Left lung (tissue), 14 donors: ENCODE measurements at places on chromosomes 2 and 18. TPM values are rescaled to one million over a fixed set of nuclear protein-coding genes. Genes with fewer than 3 reads are reported as not detected.

The GPR155 gene
- 6.9 TPM for total RNA-seq

GRCh38 chr2:173891315-173892037 is 73.7 kb downstream of the SP3 start:
- DNase-seq: no peak
- H3K4me3 ChIP-seq: no peak overlapping the region
- H3K27me3 ChIP-seq: no peaks in the 10 kb centered on the region
- H3K27ac ChIP-seq: no peak overlapping the region

The ZC3H6 gene
- total RNA-seq: 8.7 TPM

GRCh38 chr2:40394031-40394430 is 57.9 kb downstream of the SLC8A1 start:
- peaks cover 28% of the 10 kb centered on the region for H3K4me1 ChIP-seq
- peak overlapping the region; percentile 77 for H3K27ac ChIP-seq
- no peaks in the 10 kb centered on the region for H3K36me3 ChIP-seq
- no peak overlapping the region for H3K4me3 ChIP-seq
- no peaks in the 10 kb centered on the region for H3K27me3 ChIP-seq

The TUBA4B gene
- total RNA-seq: not detected

- no peak for DNase-seq
- H3K36me3 ChIP-seq: no peaks in the 10 kb centered on the region
- no peaks in the 10 kb centered on the region for H3K4me1 ChIP-seq
- no peak overlapping the region for H3K4me3 ChIP-seq
- no peaks in the 10 kb centered on the region for H3K27me3 ChIP-seq
Measured at GRCh38 chr2:20171445-20171977, 53.4 kb downstream of the SDC1 start.

- DNase-seq: no peak
- no peaks in the 10 kb centered on the region for H3K36me3 ChIP-seq
- no peak overlapping the region for H3K27ac ChIP-seq
- no peak overlapping the region for H3K4me3 ChIP-seq
- no peaks in the 10 kb centered on the region for H3K27me3 ChIP-seq
- H3K4me1 ChIP-seq: peaks cover 4% of the 10 kb centered on the region
Measured at GRCh38 chr2:202718614-202719013, 83.8 kb downstream of the FAM117B start.

DNA sequence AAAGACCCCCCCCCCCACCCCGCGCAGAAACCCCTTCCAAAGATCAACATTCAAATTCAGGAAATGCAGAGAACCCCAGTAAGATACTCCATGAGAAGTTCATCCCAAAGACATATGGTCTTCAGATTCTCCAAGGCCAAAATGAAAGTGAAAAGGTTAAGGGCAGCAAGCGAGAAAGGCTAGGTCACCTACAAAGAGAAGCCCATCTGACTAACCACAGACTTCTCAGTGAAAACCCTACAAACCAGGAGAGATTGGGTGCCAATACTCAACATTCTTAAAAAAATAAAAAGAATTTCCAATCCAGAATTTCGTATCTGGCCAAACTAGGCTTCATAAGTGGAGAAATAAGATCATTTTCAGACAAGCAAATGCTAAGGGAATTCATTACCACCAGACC is 175.2 kb downstream of the RND3 start:
- no peaks in the 10 kb centered on the region for H3K36me3 ChIP-seq
- no peak overlapping the region for H3K4me3 ChIP-seq
- H3K27ac ChIP-seq: no peak overlapping the region
- no peaks in the 10 kb centered on the region for H3K27me3 ChIP-seq
- no peaks in the 10 kb centered on the region for H3K4me1 ChIP-seq

The IL36RN gene
- not detected for total RNA-seq

- H3K27me3 ChIP-seq: no peaks in the 10 kb centered on the region
- H3K4me3 ChIP-seq: no peak overlapping the region
- no peaks in the 10 kb centered on the region for H3K36me3 ChIP-seq
Measured at GRCh38 chr2:64963719-64964118, 25.5 kb upstream of the SLC1A4 start.

DNA sequence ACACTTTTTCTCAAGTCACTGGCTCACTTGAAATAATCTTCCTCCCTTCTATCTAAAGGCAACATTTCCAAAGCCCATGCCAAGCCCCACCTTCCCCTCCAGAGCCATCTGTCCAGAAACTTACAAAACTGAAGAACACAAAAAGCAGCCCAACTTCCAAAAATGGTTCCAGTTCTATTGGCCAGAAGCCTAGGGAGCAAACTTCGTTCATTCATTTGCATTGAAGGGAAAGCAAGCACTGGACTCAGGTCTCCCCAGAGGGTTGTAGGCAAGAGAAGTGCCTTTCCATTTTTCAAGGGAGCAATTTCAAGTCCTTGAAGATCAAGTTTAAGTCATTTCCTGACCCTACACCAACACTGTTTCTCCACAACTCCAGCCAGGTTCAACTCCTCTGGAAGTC is 585.0 kb downstream of the BCL11A start:
- no peak overlapping the region for H3K4me3 ChIP-seq
- H3K36me3 ChIP-seq: no peaks in the 10 kb centered on the region
- no peak for DNase-seq
- no peaks in the 10 kb centered on the region for H3K27me3 ChIP-seq
- H3K27ac ChIP-seq: no peak overlapping the region

The CACNB4 gene
- 6.8 TPM for total RNA-seq

The ICA1L gene
- total RNA-seq: 2.6 TPM

- no peak overlapping the region for H3K4me3 ChIP-seq
- no peak overlapping the region for H3K27ac ChIP-seq
- DNase-seq: no peak
- H3K36me3 ChIP-seq: no peaks in the 10 kb centered on the region
Measured at GRCh38 chr2:584863-585823, 92.1 kb downstream of the TMEM18 start.

DNA sequence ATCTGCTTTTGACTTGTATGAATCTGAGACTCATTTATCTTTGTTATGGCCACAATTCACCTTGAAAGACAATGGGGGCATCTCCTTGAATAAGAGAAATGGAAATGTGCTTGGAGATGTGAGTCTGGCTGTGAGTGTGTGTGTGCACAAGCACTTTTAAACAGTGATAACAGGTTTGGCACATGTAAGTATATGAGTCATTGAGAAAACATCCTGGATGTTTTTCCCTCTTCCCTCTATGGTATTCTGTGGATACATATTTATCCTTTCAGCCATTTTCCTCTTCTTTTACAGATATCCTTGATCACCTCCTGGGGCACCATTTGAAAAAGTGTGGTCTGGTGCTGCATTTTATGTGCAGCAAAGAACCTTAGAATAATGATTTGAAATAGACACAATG is 317.3 kb upstream of the THUMPD2 start:
- DNase-seq: no peak
- H3K36me3 ChIP-seq: no peaks in the 10 kb centered on the region
- H3K27me3 ChIP-seq: no peaks in the 10 kb centered on the region
- H3K27ac ChIP-seq: no peak overlapping the region
- no peak overlapping the region for H3K4me3 ChIP-seq

The LIMS4 gene
- total RNA-seq: 2.0 TPM

The RGPD3 gene
- 0.17 TPM for total RNA-seq

The RAX gene
- total RNA-seq: not detected

DNA sequence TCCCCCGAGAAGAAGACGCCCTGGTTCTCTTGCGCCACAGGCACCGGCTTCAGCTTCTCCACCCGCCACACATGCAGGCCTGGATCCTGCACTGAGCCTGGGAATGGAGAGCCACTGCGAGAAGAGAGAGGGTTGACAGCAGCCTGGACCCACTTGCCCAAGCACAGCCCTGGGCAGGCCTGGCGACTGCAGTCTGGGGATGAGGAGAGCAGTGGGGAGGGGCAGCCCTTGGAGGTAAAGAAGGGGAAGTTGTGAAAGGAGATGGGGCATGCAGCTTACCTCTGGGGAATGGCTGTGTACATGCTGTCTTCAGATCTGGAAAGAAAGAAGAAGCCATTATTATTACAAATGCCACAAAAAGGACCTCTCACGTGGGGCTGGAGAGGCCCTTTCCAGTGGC is 8.3 kb downstream of the CAPG start:
- H3K4me1 ChIP-seq: peaks cover 37% of the 10 kb centered on the region
- H3K27me3 ChIP-seq: no peaks in the 10 kb centered on the region
- H3K36me3 ChIP-seq: no peaks in the 10 kb centered on the region
- no peak overlapping the region for H3K4me3 ChIP-seq
- H3K27ac ChIP-seq: peak overlapping the region; percentile 39
- no peak for DNase-seq

- no peak for DNase-seq
- no peaks in the 10 kb centered on the region for H3K36me3 ChIP-seq
- H3K27me3 ChIP-seq: no peaks in the 10 kb centered on the region
- peaks cover 15% of the 10 kb centered on the region for H3K4me1 ChIP-seq
- H3K4me3 ChIP-seq: no peak overlapping the region
Measured at GRCh38 chr2:109217362-109218086, 88.5 kb downstream of the SH3RF3 start.

The AKAIN1 gene
- total RNA-seq: not detected

DNA sequence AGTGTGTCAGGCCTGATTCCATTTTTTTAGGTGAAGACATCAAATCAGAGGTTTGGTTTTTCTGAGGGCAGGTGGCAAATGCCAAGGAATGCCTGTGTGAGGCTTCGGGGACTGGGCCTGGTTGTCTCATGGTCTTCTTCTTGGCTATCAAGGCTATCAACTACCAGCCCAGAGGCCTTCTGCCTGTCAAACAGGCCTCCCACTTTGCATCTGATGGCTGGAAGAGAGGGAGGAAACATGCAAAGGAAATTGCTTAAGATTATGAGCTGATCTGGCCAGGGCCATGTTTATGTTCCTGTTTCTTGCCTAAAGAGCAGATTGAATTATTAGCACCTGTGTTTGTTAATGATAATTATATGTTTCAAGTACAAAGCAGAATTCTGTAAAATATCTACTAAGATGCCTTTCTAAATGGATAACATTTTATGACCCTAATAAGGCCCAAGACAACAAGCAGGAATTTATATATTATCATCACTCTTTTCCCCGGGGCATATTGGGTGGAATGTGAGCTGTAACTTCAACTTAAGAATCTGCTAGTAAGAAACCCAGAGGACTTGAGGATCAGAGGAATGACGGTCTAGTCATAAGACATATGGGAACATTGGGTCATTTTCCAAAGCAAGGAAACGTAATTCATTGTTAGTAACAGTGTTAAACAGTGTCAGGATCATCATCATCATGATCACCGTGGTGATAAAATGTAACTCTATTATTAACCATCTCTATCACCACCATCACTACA is 123.2 kb downstream of the LYPD6B start:
- H3K27me3 ChIP-seq: no peaks in the 10 kb centered on the region
- H3K4me1 ChIP-seq: no peaks in the 10 kb centered on the region
- no peak for DNase-seq
- no peak overlapping the region for H3K27ac ChIP-seq

DNA sequence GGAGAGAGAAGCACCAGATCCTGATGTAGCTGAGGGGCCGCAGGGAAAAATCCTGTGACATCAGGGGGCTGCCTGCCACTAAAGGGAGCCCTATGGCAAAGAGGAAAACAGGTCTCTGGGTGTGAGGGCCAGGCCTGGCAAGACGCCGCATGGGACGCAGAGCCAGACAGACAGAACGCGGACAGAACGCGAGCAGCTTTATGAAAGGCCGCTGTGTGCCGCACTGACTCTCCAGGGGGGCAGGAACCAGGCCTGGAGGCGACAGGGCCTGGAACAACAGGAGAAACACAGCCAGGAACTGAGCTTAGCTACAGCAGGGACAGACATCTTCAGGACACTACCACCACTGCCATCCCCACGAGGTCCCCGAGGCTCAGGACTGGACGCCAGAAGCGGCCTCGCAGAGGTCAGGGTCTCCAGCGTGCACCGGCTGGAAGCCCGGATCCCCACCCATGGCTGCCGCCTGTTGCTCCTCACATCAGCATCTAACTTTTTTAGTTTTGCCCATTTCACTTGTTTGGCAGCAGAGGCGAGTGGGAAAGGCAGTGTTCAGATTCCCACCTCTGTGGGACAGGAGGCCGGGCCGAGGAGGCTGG is 131.6 kb downstream of the VAPA start:
- DNase-seq: no peak
- no peak overlapping the region for H3K4me3 ChIP-seq
- no peaks in the 10 kb centered on the region for H3K27me3 ChIP-seq
- H3K4me1 ChIP-seq: no peaks in the 10 kb centered on the region
- no peak overlapping the region for H3K27ac ChIP-seq
- H3K36me3 ChIP-seq: no peaks in the 10 kb centered on the region

DNA sequence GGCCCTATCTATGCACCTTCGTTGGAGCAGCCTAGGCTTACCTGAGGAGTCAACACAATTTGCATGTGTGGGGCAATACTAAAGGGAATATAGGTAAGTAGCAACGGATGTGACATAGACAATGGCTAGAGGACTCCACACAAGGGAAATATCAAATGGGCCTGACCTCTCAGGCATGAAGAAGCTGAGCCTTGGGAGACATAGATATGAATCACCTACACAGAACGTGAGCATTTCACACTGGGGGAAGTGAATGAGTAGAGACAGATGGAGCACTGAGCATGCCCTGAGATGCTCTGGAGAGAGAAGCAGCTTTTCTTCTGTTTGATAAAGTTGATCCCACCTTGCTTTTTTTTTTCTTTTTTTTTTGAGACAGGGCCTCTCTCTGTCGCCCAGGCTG is 97.9 kb downstream of the ATL2 start:
- no peak overlapping the region for H3K27ac ChIP-seq
- H3K4me3 ChIP-seq: no peak overlapping the region
- peaks cover 6% of the 10 kb centered on the region for H3K4me1 ChIP-seq
- DNase-seq: no peak
- H3K27me3 ChIP-seq: no peaks in the 10 kb centered on the region

The ST8SIA5 gene
- 0.31 TPM for total RNA-seq

DNA sequence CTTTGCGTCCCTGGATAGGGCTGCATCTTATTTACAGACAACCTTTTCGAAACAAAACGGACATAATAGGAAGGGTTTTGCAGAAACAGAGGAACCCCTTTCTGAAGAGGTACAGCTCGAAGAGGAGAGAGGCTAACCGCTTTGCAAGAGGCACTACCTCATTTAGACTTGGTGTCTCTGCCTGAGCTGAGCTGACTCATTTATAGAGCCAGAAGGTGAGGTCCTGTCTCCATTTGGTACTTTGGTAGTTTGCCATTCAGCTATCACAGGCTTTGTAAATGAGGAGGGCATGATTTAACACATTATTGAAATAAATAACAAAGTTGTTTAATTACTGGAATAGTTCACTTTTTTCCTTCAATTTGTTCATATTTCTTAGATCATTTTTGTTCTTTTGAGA is 2.2 kb upstream of the NXPH2 start:
- H3K27ac ChIP-seq: no peak overlapping the region
- DNase-seq: no peak
- peaks cover 54% of the 10 kb centered on the region for H3K27me3 ChIP-seq
- H3K4me1 ChIP-seq: peaks cover 12% of the 10 kb centered on the region
- no peak overlapping the region for H3K4me3 ChIP-seq
